ENCODE measurements at places on chromosomes 16 and 17.

- DNase-seq, result no peak
Measured at GRCh38 chr16:89584768-89585549, 9.4 kb downstream of the CPNE7 start.

DNA sequence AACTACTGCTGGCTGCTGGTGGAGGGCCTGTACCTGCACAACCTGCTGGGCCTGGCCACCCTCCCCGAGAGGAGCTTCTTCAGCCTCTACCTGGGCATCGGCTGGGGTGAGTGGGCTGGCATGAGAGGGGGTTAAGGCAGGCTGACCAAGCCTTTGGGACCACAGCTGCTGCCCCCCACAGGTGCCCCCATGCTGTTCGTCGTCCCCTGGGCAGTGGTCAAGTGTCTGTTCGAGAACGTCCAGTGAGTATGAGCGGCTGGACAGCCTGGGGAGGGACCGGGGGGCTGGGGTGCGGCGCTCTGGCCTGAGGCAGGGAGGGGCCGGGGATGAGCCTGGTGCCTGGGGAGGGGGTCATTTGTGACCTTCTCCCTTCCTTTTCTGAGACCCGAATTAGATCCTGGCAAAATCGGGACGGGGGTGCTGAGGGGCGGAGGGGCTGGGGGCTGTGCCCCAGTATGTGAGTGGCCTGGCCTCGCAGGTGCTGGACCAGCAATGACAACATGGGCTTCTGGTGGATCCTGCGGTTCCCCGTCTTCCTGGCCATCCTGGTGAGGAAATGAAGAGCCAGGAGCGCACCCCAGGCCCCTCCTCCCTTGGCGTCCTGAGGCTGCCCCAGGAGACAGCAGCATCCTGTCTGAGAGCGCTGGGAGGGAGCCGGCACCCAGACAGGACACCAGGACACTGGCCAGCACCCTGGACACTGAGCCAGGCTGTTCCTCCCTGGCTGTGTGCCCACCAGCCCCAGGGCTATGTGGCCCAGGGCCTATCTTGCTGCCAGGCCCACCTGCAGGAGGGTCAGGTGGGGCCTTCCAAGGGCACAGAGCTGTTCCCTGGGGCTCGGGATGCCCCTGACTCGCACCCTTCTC lies 8.0 kb downstream of the GCGR start:
- no peak for DNase-seq

DNA sequence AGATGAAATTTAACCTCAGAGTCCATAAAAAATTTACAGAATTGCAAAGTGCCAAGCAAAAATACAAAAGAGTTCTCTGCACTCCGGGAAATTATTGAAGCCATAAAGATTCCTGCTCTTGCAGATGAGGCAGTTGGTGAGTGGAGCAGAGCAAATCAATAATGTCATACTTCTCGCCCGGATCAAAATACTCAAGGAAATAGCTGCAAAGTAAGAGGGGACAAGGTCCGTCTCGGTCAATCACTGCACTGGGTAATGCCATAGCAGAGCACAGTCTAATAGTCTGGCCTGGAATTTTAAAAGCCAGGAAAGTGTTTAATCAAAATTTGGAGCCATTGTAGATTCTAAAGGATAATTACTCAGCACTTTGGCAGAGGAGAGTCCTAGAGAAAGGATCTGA lies 58.9 kb downstream of the GP2 start:
- no peak for DNase-seq

- DNase-seq, result no peak
Measured at GRCh38 chr17:27951872-27952271, 58.7 kb upstream of the LYRM9 start.

- DNase-seq, result no peak
Measured at GRCh38 chr17:71283486-71283885, 837.3 kb upstream of the SOX9 start.

DNA sequence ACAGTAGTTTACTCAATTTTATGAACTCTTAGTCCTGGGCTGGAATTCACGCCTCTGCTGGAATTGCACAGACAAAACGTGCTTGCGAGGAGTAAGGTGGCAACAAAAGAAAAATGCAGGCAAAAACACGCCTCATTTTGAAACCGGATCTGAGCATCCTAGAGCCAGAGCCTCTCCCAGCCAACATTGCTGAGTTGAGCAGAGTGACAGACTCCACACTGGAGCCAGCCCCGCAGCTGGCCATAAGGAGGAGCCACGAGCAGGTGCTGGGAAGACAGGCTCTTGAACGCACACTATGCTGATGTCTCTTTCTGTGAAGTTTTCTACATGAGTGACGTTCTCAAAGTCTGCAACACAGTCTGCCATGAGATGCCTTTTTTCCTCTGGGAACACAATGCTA lies 14.6 kb upstream of the HSBP1 start:
- DNase-seq, result no peak

DNA sequence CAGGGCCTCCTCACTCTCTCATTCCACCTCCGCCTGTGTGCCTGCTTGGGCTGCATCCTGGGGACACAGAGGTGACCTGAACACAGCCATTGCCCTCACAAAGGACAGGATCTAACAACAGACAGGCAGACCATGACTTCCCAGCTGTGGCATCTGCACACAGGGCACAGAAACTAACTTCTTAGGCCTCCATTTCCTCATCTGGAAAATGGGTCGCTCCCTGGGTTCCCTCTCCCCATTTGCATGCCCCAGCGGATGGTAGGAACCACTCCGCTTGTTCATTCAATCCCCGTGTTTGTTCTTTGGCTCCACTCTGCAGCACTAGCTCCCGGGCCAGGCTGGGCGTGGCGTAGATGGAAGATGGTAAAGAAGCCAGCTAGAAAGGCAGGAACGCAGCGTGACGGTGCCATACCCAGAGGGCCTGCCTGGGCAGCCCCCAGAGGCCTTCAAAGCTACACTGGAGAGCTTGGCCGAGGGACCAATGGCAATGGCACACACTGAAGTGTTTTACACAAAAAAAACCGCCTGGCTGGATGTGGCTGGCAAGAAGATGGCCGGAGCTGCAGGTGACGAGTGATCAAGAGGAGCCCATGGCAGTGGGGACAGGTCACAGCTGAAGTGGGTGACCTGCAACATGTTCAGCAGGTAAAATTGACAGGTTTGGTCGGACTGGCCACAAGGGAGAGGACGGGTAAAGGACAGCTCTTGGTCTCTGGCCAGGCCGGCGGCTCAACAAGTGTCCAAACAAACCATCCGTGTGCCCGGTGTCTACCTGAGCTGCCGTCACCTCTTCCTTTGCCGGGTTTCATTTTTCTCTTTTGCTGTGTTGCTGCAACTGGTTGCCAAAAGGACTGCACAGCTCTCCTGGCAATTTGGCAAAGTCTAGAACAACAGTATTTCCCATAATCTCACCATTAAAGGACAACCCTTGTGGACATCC lies 66.9 kb downstream of the SOCS1 start:
- DNase-seq, result no peak

- no peak for DNase-seq
Measured at GRCh38 chr16:78720416-78720815, 621.0 kb downstream of the WWOX start.

GRCh38 chr16:54595621-54596020 lies 309.0 kb upstream of the IRX3 start:
- no peak for DNase-seq

DNA sequence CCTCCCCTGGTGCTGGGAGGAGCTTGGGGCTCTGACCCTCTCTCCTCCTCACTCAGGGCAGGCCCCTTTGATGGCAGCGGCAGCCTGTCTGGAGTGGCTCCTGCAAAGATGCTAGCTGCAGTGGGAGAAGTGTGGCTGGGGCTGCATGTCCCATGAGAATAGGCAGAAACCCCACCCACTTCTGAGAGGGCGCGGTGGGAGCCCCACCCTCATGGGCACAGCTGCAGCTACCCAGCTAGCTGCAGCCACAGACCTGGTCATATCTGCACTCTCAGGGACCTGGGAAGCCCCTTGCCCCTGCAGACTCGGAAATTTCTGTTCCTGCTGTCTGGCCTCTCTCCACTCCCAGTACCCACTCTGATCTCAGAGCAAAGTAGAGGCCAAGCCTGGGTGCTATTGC lies 72.2 kb upstream of the BRD7 start:
- DNase-seq, result no peak

DNA sequence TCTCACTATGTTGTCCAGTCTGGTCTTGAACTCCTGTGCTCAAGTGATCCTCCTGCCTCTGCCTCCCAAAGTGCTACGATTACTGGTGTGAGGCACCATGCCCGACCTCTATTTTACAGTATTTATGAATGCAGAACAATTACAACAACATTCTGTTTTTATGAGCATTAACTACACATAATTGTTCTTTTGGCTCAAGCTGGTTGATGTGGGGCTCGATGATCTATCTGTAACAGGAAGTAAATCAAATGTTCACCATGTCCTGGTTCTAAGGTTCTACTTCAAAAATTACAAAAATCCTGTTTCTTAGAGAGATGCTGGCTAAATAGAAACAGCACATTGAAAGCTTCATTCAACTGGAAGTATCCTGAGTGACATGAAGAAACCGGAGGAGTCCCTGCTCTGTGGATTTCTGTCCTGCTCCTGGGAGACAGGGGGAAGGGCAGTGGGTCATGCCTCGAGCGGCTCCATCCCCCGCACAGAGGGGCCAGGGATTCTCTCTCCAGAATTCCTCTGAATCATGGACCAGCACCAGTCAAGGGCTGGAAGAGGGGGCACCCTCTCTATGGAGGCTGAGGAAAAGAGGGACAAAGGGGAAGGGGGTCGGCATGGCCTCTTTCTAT lies 31.5 kb downstream of the FA2H start:
- DNase-seq, result no peak

GRCh38 chr17:82281502-82282238 lies 8.2 kb upstream of the CSNK1D start:
- DNase-seq, result no peak

DNA sequence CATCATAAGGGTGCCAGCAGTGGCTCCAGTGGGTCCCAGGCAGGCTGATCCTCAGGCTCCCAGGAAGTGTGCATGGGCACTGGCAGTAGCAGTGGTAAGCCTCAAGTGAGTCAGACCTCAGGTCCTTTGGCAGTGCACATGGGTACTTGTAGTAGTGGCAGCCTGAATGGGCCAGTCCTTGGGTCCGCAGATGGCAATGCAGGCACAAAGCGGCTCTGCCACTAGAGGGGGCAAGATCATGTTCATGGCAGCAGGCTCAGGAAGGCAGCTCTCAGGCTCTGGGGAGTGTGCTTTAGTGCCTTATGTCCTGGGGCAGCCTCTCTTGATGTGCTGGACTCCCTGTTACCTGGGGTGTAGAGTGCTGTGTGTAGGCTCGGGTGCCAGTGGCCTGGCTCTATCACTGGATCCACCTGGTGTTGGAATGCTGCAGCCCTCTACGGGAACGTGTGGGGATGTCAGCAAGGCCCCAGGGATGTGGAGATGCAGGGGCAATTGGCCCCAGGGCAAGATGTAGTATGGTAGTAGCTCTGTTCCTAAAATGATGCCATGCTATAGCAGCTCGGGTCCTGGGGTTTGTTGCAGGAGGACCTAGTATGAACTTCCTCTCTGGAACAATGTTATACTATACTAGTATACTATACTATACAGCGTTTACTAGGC lies 11.0 kb downstream of the ACSM3 start:
- peak; percentile 79 for DNase-seq

Data from BE2C (cell line).